ENCODE measurements at places on chromosomes 6 and 20. TPM values are rescaled to one million over a fixed set of nuclear protein-coding genes. Genes with fewer than 3 reads are reported as not detected.

The ADGRF5 gene
- total RNA-seq: not detected

The CEP250 gene
- 33.0 TPM for total RNA-seq

The MEI4 gene
- total RNA-seq: 1.0 TPM

The SIRPA gene
- total RNA-seq: 5.1 TPM

The E2F1 gene
- total RNA-seq: 9.7 TPM

The AVP gene
- not detected for total RNA-seq

The TOP1 gene
- total RNA-seq: 31.6 TPM
